SK-N-SH (cell line): ENCODE measurements at places on chromosomes 5 and 9. TPM values are rescaled to one million over a fixed set of nuclear protein-coding genes. Genes with fewer than 3 reads are reported as not detected.

DNA sequence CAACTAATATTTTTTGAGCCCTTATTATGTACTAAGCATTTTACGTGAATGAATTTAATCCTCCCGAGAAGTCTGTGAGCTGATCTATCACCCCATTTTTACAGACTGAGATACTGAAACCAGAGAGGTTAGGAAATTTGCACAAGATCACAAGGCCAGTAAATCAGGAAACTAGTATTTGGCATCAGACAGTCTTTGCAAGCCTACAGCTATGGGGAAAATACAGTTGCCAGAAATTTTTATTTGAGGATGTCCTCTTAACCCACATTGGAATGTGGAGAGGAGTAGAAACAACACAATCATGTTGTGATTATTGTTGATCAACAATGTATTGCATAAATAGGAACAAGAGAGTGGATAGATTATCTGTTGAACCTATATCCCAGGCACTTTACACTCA is 2.3 kb upstream of the SLC46A2 start:
- H3K36me3 ChIP-seq: no peaks in the 10 kb centered on the region
- H3K27me3 ChIP-seq: no peaks in the 10 kb centered on the region
- no peaks in the 10 kb centered on the region for H3K4me1 ChIP-seq
- H3K27ac ChIP-seq: no peak overlapping the region

GRCh38 chr5:96753848-96754247 is 53.9 kb downstream of the ERAP1 start:
- H3K4me3 ChIP-seq: no peak overlapping the region
- peak; percentile 41 for DNase-seq
- H3K27me3 ChIP-seq: no peaks in the 10 kb centered on the region
- peaks cover 88% of the 10 kb centered on the region for H3K36me3 ChIP-seq

DNA sequence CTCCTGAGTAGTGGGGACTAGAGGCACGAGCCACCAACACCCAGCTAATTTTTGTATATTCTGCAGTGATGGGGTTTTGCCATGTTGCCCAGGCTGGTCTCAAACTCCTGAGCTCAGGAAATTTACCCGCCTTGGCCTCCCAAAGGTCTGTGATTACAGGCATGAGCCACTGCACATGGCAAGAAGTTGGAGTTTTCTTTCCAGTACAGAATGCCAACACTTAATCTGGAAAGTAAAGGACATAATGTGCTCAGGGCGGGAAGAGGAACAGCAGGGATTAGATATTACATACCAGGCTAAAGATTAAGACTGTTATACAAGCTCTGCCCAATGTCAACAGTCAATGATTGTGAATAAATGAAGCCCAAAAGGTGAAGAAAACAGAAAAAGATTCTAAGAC is 47.2 kb upstream of the AGXT2 start:
- no peak overlapping the region for H3K27ac ChIP-seq
- no peaks in the 10 kb centered on the region; the same call in 1 of the 2 replicates for H3K27me3 ChIP-seq
- no peak for DNase-seq

- H3K27me3 ChIP-seq: no peaks in the 10 kb centered on the region
- DNase-seq: no peak
- no peak overlapping the region for H3K27ac ChIP-seq
- no peaks in the 10 kb centered on the region for H3K36me3 ChIP-seq
- peaks cover under 1% of the 10 kb centered on the region; the same call in 1 of the 2 replicates for H3K4me1 ChIP-seq
Measured at GRCh38 chr9:87442451-87442850, 55.2 kb upstream of the DAPK1 start.

- no peaks in the 10 kb centered on the region for H3K4me1 ChIP-seq
- DNase-seq: no peak
- H3K4me3 ChIP-seq: no peak overlapping the region
- no peak overlapping the region for H3K27ac ChIP-seq
- H3K27me3 ChIP-seq: no peaks in the 10 kb centered on the region
Measured at GRCh38 chr5:112025757-112026156, 268.8 kb upstream of the NREP start.

DNA sequence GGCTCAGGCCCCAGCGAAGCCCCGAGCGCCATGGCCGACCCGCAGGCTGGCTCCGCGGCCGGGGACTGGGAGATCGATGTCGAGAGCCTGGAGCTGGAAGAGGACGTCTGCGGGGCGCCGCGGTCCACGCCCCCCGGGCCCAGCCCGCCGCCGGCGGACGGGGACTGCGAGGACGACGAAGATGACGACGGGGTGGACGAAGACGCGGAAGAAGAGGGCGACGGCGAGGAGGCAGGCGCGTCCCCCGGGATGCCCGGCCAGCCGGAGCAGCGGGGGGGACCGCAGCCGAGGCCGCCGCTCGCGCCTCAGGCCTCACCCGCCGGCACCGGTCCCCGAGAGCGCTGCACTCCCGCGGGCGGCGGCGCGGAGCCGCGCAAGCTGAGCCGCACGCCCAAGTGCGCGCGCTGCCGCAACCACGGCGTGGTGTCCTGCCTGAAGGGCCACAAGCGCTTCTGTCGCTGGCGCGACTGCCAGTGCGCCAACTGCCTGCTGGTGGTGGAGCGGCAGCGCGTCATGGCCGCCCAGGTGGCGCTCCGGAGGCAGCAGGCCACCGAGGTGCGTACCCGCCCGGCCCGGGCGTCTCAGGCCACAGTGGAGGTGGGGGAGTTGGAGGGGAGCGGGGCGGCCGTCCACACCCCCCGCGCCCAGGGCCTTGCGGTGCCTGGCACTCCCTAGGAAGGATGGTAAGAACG is 1.6 kb downstream of the DMRT2 start:
- H3K27ac ChIP-seq: no peak overlapping the region
- no peak for DNase-seq
- peaks cover 75% of the 10 kb centered on the region for H3K27me3 ChIP-seq
- no peaks in the 10 kb centered on the region for H3K36me3 ChIP-seq

GRCh38 chr9:114619191-114619761 is 8.2 kb downstream of the TMEM268 start:
- no peak overlapping the region for H3K27ac ChIP-seq
- no peak overlapping the region for H3K4me3 ChIP-seq
- no peak for DNase-seq
- no peaks in the 10 kb centered on the region for H3K4me1 ChIP-seq
- no peaks in the 10 kb centered on the region for H3K27me3 ChIP-seq
- H3K36me3 ChIP-seq: no peaks in the 10 kb centered on the region

Gene NR5A1
- not detected in 2 replicates for polyA plus RNA-seq

Gene HMCN2
- 0.15 and 0.28 TPM in 2 replicates for polyA plus RNA-seq

Gene FGD3
- not detected in 2 replicates for polyA plus RNA-seq

Gene PRUNE2
- polyA plus RNA-seq: 13.0 and 28.6 TPM in 2 replicates

DNA sequence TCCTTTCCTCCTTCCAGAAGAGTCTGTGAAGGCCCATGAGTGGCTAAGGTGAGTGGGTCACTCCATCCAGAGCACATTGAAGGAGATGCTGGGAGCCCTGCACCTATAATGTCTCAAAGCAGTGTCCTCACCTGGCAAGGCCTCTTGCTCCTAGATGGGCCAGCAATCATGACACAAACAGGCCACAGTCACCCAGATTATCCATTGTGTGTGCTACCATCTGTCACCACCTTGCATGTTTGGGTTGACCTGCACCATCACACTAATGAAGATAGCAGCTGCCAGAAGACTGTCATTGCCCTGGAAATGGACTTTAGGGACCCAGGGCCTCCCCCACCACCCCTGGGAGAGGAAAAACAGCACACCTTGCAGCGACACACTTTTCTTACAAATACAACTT is 69.6 kb downstream of the GABBR2 start:
- DNase-seq: no peak
- no peak overlapping the region for H3K4me3 ChIP-seq
- H3K27me3 ChIP-seq: peaks cover 12% of the 10 kb centered on the region; the same call in 1 of the 2 replicates
- no peaks in the 10 kb centered on the region for H3K36me3 ChIP-seq
